T-helper 22 cell (primary cell): ENCODE measurements at places on chromosomes 7 and 10.

- no peak for DNase-seq
Observed at GRCh38 chr10:87763086-87763861, 54.8 kb downstream of the ATAD1 start.

- DNase-seq, result no peak
Observed at GRCh38 chr7:51289623-51290303, 26.8 kb downstream of the COBL start.

- no peak for DNase-seq
Observed at GRCh38 chr10:76883596-76883995, 754.0 kb downstream of the KCNMA1 start.

DNA sequence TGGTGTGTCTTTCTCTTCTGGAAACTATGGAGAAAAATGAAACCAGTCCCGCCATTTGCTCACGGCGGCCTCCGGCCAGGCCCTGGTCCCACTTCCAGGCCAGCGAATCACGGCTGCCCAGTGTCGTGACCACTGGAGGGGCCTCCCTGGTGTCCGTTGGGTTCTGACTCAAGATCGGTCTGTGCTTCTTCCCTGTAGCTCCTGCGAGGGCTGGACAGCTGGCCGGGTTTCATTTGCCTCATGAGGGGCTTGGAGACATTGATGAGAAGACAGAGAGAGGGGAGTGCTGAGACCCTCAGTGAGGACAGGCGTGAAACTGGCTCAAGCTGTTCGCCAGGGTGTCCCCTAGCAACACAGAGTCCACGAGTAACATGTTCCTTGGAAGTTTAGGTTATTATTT, 108.6 kb downstream of the ADARB2 start:
- no peak for DNase-seq

- DNase-seq, result no peak
Observed at GRCh38 chr7:132183781-132184380, 392.4 kb downstream of the PLXNA4 start.

DNA sequence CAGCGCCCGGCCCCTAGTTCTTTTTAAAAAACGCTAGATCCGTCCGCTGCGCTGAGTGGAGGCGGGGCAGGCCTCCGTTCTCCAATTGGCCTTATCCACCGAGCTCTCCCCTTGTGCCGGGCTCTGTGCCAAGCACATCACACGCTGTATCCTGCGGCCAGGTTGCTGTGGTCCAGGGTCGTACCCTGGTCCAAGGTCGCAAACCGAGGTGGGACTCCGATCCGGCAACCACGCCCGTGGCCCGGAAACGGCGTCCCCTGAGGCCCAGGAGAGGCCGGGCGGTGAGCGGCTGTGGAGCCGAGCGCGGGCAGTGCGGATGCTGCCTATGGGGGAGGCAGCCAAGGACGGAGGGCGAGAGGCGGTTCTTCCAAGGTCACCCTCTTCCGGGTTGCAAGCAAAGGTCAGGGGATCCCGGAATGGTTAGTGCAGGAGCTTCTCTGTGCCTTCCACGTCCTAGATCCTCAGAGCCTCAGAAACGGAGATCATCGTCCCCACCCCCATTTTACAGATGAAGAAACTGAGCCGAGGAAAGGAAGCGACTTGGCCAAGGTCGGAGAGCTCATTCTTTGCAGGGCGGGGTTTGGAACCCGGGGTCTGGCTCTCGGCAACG, 72.4 kb upstream of the LRRC4 start:
- no peak for DNase-seq

GRCh38 chr7:44922351-44922694, 37.0 kb upstream of the PURB start:
- DNase-seq, result no peak

- DNase-seq, result no peak
Observed at GRCh38 chr7:45703911-45704682, 129.9 kb downstream of the ADCY1 start.

DNA sequence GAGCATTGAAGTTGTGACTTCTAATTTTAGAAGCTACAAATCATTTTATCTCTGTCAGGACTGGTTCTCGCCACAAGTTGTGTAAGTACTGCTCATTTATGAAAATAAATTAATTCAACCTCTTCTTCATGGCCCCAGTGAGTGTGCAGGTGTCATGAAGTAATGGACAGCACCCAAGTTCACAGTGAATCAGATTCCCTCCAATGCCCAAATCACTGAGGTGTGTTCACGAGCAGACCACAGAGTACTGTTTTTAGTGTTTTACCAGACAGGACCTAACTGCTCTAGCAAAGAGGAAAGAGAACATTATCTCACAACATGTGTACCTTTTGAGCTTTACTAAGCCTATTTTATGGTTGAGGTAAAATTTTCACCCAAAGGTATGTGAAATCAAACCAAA, 980.0 kb downstream of the CNTNAP2 start:
- no peak for DNase-seq

- DNase-seq, result no peak
Observed at GRCh38 chr7:151181011-151181431, 6.0 kb downstream of the ASB10 start.

- no peak for DNase-seq
Observed at GRCh38 chr7:101941481-101942383, 124.3 kb downstream of the CUX1 start.

- no peak for DNase-seq
Observed at GRCh38 chr10:132637477-132638129, 100.0 kb downstream of the INPP5A start.

DNA sequence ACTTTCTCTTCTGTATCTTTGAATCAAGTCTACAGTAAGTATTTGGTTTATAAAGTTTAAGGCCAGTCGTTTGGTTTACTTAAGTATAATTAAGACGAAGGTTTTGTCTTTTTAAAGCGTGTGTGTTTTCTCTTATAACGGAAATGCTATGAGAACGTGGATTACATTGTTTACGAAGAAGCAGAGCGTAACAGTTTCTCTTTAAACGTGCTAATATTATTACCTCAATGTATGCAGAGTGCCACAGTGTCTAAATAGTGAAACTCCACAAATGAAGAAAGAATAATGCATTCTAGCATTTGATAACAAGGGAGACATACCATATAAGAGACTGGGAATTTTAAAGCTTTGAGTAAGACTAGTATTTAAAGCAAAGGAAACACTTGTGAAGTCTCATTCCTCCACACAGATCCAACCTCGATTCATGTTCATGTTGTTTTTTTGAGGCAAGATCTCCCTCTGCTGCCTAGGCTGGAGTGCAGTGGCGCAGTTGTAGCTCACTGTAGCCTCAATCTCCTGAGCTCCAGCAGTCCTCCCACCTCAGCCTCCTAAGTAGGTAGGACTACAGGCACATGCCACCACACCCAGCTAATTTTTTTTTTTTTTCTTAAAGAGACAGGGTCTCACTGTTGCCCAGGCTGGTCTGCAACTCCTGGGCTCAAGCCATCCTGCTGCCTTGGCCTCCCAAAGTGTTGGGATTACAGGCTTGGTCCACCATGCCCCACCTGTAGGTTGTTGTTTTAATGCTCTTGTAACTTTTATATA, 75.1 kb downstream of the ANKRD61 start:
- peak; percentile 12 for DNase-seq

DNA sequence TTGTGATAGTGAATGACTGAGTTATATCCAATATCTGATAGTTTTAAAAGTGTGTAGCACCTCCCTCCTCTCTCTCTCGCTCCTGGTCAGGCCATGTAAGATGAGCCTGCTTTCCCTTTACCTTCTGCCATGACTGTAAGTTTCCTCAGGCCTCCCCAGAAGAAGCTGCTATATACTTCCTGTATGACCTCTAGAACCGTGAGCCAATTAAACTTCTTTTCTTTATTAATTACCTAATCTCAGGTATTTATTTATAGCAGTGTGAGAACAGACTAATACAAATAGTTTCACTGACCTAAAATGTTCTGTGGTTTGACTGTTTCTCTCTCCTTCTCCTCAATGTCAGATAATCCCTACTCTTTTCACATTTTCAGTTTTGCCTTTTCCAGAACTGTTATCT, 321.3 kb upstream of the MBL2 start:
- no peak for DNase-seq

DNA sequence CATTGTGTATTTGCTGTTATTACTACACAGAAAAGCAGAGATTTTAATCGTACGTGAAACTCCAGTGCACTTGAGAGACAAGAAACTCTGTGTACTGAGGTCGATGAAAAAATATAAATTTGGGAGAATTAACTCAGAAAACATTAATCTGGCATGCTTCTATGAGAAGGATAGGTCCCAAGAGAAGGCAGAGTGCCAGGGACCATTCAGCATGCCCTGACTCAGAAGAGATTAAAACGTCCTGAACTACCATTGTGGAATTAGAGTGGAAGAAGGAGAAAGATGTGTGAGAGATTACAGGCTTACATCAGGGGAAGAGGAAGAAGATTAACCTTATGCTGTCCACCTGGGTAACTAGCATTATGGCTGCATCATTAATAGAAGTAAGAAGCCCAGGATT, 72.4 kb downstream of the REEP3 start:
- DNase-seq, result no peak

- DNase-seq, result no peak
Observed at GRCh38 chr7:130008941-130009847, 42.0 kb downstream of the ZC3HC1 start.

DNA sequence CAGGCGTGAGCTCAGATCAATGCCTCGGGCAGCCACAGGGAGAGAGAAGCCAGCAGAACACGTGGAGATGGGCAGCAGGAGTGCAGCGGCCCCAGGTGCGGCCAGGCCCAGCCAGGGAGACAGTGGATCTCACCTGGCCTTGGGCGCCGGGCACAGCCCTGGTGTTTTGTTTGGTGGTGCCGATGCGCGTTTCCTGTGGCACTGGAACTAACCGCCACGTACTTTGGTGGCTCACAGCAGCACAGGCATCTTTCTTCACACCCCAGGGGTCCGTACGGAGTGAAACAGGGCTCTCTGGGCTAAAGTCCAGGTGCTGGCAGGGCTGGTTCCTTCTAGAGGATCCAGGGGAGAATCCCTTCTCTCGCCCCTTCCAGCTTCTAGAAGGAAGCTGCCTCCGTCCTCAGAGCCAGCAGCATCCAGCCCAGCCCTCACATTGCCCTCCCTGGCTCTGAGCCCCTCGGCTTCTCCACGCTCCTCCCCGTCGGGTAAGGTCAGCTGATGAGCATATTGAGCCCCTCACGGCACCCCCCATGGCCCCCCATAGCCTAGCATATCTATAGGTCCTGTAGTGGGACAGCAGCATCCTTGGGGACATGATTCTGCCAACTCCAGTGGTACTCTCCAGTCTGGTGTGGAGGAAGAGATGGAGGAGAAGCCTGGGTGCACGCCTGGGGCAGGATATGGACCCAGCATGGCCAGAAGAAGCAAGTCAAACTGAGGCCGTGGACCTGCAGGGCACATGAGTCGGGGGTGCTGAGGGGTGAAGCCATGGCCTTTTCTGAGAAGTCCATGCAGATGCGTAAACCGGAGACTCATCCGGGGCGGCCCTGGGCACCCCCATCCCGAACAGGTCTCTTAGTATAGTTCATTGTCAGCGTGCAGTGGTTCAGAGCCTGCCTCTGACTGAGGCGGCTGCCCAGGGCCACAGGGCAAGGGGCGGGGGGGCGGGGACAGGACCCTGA, 43.4 kb upstream of the PPP2R2D start:
- DNase-seq, result no peak

- no peak for DNase-seq
Observed at GRCh38 chr10:79088176-79088575, 19.4 kb downstream of the ZMIZ1 start.

- no peak for DNase-seq
Observed at GRCh38 chr10:67211680-67212079, 285.8 kb downstream of the LRRTM3 start.

GRCh38 chr10:98795467-98795866, 348.7 kb upstream of the HPS1 start:
- DNase-seq, result no peak

- DNase-seq, result no peak
Observed at GRCh38 chr10:79344502-79345195, 2.6 kb upstream of the PPIF start.

DNA sequence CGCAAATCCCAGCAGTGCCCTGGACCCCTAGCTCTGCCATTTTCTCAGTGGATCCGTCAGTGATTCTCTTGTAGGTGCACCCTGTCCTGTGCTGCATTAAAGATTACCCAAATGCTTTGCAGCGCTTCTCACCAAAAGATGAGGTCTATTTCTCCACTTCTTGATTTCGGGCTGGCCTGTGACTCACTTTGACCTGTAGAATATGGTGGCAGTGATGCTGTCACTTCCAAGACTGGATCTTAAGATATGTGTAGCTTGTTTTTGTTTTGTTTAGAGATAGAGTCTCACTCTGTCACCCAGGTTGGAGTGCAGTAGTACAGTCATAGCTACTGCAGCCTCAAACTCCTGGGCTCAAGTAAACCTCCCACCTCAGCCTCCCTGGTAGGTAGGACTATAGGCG, 37.0 kb upstream of the ZMIZ1 start:
- no peak for DNase-seq

DNA sequence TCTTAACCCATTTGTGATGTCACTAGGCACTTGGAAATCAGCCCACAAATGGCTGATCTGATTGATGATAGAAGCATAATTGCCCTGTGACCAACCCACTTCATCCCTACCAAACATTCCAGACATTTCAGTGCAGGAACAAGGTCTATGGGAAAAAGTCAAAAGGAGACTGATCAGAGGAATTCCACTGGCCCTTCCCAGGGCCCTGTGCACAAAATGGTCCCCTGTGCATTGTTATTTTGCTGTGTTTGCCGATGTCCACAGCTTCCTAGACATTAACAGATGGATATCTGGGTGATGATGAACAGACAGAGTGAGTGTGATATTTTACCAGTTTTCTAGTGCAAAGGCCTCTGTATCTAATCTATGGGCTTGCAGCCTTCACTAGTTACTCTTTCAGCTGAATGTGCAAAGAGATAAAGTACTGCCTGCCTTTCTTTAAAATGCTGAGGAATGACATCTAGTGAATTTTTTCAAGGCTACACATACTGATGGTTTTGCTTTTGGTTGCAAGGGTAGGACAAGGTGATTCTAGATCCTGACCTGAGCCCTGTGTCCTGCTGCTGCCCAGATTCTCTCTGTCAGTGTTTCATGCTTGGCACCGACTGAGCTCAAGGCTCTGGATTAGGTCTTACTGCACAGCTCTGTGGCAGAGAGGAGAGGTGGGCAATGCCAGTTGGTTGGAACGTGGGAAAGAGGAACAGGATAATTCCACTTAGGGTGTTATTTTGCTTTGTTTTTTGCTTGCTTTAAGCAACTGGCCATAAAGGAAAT, 55.4 kb downstream of the CALD1 start:
- DNase-seq, result no peak
